ENCODE measurements at places on chromosomes 1 and 21.

DNA sequence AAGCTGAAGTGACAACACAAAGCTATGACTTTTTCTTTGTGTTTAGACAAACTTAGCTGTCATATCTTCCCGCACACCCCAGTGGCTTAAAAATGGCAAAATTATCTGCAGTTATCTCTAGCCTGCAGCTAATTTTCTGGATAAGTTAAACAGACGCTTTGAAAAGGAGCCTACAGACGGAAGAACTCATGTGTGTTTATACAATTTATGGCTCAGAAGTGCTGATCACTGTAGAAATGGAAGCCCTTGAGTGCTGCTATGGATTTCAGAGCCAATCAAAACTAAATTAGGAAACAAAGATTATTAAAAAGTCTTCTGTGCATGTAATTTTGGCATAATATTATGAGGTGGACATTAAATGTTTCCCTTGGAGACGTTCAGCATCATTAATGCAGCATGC, 11.6 kb downstream of the NTNG1 start:
- no peak for DNase-seq

- DNase-seq: no peak
Observed at GRCh38 chr1:32464716-32465577, at the start of gene ZBTB8B. Gene ZBTB8B, plus strand, starts transcription at chr1:32465072. Its CDS starts 5,553 bp downstream, at chr1:32470625.

- DNase-seq: no peak
Observed at GRCh38 chr1:197224160-197224559, 43.9 kb upstream of the CRB1 start.

GRCh38 chr1:220370041-220370700, 97.9 kb upstream of the RAB3GAP2 start:
- DNase-seq: peak; percentile 96

GRCh38 chr1:47951026-47951425, 46.2 kb downstream of the TRABD2B start:
- DNase-seq: no peak

- DNase-seq: no peak
Observed at GRCh38 chr21:33667636-33668035, 25.3 kb downstream of the ITSN1 start.

DNA sequence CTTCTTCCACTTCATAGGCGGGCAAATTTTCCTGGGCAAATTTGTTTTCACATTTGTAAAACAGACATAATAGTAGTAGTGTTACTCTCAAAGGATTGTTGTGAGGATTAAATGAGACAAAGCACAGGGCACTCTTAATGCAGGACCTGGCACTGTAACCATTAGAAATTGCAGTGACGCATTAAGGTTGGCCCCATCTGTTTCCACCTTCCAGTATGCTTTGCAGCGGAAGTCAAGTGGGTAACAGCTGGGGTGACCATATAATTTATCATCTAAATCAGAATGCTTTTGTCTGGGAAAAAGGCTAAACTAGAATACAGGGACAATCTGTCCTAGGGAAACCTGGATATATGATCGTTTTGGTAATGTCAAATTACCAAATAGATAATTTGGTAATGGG, 132.5 kb upstream of the CACHD1 start:
- DNase-seq: no peak

GRCh38 chr1:6347641-6348487, 45.7 kb downstream of the ACOT7 start:
- DNase-seq: no peak

DNA sequence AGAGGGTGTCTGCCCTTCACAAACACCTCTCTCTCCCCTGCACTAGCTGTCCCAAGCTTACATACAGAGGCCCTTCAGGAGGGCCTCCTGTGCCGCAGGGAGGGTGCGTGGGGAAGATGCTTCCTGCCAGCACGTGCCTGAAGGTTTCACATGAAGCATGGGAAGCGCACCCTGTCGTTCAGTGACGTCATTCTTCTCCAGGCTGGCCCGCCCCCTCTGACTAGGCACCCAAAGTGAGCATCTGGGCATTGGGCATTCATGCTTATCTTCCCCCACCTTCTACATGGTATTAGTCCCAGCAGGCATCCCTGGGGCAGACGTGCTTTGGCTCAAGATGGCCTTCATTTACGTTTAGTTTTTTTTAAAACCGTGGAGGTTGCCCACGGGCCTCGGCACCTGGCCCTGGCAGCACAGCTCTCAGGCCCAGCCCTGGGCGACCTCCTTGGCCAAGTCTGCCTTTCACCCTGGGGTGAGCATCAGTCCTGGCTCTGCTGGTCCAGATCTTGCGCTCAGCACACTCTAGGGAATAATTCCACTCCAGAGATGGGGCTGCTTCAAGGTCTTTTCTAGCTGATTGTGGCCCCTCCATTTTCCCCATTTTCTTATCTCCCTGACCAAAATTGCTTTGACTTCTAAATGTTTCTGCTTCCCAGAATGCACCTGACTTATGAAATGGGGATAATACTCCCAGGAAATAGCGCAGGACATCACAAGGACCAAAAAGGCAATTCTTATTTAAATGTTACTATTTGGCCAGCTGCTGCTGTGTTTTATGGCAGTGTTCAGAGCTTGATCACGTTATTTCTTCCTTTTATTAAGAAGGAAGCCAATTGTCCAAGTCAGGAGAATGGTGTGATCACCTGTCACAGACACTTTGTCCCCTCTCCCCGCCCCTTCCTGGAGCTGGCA, 6.1 kb downstream of the NPPA start:
- DNase-seq: no peak

DNA sequence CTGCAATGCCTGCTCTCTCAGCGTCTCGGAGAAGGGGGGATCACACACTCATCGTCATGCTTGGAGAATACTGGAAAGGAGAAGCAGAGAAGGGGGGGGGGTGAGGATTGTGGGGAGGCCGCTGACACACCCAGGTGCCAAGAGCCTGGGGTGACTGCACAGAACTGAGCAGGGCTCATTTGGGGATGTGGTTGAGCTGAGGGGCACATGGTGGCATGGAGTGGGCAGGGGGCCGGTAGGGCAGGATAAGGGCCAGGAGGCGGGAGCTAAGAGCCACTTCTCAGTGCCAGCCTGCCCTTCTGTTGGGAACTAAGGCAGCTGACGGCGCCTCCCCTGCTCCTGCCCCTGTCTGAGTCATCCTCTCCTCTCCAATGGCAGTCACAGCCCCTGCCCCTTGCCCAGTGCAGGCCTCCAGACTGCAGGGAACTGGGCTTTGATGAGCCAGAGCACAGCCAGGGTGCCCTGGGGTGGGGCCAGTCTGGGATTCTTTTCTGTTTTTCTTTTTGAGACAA, 27.2 kb downstream of the MRPL37 start:
- DNase-seq: no peak

DNA sequence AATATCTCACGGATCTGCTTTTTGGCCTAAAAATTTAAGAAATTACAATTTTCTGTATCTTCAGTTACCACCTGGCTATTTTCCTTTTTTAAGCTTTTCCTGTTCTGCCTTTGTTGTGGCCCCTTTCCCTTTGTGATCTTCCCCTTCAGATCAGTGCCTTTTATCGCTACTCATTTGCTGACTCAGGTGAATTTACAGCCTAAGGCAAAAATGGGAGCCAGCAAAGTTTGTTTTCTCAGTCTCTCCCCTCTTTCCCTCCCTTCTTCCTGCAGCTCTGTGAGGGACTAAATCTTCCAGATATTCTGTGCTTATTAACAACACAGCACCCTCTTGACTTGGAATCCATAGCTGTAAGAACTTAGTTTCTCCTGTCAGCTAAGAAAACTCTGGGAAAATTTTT, 5.3 kb upstream of the PRRC2C start:
- no peak for DNase-seq

- DNase-seq: no peak
Observed at GRCh38 chr1:36377791-36378492, 7.8 kb downstream of the STK40 start.

DNA sequence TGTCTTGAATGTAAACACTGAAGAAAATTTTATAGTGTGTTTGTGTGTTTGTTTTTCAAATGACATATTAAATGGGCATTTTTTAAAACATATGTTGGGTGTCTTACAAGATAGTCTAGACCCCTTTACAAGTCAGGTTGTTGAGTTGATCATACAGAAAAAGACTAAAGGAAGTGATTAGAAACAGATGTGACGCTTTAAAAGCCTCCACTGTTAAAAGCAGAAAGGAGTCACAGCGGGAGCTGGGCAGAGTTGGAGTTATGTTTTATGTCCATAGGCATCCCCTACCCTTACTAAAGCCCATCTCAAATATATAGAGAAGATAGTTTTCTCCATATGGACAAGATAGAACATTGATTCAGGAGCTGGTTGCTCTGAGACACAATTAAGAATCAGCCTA, 393.9 kb downstream of the PLPP3 start:
- no peak for DNase-seq

- DNase-seq: no peak
Observed at GRCh38 chr1:30471307-30471706, 252.1 kb downstream of the MATN1 start.

GRCh38 chr1:178986204-178986603, 39.5 kb upstream of the FAM20B start:
- DNase-seq: peak; percentile 16

GRCh38 chr1:106458866-106459265, 597.6 kb upstream of the PRMT6 start:
- DNase-seq: no peak

DNA sequence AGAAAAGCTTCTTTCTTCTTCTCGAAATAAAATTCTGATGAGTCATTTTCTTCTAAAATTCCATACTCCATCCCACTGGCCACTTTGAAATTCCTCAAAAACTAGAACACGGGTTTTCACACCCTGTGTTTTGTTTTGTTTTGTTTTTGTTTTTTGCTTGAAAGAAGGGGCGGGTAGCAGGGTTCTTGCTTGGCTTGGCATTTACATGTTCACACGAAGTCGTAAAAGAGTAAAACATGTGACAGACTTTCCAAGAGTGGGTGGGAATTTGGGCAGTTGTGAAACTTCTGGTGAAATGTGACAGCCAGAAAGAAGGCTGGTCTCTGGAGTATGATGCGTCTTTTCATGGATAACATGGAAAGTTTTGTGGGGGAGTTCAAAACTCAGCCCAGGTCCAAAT, 47.1 kb upstream of the FMN2 start:
- DNase-seq: no peak

DNA sequence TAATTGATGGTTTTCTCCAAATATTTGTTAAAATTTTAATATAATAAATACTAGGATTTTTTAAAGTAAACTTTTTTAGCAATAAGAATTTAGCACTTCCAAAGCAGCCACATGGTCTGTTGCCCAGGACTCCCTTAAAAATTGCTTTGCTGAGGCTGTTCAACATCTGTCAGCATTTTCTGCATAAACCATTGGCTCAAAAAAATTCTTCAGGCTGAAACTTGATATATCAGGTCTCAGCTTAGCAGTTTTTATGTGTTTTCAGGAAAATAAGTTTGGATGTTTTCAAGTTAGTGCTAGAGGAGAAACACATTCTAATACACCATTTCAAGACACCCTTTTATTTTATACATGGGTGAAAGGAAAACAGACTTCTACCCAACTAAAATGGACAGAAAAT, 69.1 kb upstream of the C1orf105 start:
- DNase-seq: peak; percentile 56

GRCh38 chr1:27351541-27352107, 9.8 kb downstream of the SYTL1 start:
- no peak for DNase-seq

- no peak for DNase-seq
Observed at GRCh38 chr1:220711056-220711809, 21.1 kb downstream of the C1orf115 start.

- DNase-seq: no peak
Observed at GRCh38 chr1:116252271-116252670, 120.8 kb upstream of the ATP1A1 start.

DNA sequence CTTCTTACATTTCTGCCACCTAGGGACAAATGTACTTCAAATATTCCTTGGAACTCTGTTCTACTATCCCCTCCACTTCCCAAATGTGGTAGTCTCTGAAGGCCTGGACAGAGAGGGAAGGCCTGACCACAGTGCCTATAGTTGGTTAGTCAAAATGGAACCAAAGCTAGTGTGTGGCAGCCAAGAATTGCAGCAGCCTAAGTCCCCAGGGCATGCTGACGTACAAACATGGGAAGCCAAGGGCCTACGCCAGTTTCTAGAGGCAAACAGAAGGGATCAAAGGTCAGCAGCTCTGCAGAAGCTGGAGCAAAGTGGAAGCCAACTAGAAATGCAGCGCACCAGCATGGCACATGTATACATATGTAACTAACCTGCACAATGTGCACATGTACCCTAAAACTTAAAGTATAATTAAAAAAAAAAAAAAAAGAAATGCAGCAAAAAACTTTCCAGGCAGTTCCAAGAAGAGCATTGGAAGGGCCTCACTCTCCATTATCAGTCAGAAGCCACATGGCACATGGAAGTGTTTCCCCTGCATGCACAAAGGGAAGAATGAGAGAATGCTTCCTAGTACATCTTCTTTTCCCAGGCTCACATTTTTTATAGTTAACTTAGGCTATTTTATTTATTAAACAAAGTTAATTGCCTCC, 39.4 kb upstream of the GADD45A start:
- no peak for DNase-seq

- DNase-seq: no peak
Observed at GRCh38 chr1:162010175-162010506, 13.5 kb downstream of the OLFML2B start.

GRCh38 chr1:221074332-221074731, 195.1 kb downstream of the HLX start:
- no peak for DNase-seq

DNA sequence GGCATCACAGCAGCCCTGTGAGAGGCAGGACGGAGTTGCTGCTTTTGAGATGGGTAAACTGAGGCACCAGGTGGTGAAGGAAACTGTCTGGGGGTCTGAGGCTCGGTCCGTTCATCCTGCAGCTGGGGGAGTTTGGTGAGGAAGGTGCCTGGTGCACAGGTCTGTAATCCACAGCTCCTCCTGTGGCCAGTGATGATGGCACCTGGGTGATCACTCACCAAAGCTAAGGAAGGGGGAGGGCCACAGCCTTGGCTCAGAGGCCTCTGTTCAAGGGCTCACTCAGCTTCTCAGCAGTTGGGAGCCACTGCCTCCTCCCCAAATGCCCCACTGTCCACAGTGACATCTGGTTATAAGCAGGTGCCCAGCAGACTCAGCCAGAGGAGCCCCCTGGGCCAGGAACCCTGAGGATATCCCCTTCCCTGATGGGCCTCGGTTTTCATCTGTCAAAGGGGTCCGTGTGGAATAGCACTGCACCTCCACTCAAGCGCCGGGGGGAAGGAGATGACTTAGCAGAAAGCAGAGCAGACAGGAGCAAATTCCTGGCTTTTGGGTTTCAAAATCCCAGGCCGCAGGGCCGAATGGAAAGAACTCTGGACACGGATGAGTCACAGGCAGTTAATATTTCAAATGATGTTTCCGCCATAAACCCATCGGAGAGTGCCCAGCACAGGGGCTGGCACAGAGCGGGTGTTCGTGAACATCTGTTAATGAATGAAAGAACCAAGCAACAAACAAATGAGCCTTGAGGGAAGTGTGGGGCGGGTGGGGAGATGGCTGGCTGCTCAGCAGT, 82.8 kb downstream of the DMRTB1 start:
- DNase-seq: peak; percentile 78

DNA sequence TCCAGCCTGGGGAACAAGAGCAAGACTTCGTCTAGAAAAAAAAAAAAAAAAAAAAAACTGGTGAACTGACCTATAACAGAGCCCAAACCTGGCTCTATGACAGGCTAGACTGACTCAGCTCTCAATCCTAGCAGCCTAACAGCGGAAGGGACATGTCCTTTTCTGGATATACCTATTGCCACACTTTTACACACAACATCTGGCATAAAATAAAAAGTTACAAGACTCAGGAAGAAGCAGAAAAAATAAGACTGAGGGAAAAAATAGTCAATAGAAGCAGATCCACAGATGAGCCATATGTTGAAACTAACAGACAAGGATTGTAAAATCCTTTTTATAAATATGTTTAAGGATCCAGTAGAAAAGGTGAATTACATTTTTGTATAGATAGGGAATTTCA, 57.5 kb upstream of the IPO9 start:
- no peak for DNase-seq

GRCh38 chr1:2049718-2050431, at the start of gene PRKCZ:
Gene PRKCZ, plus strand, starts transcription at chr1:2050411. Its CDS starts 220 bp downstream, at chr1:2050631.
- no peak for DNase-seq
